Stimulated activated CD8-positive, alpha-beta memory T cell treated with anti-CD3 and anti-CD28 coated beads, Interleukin-4, amount 100 ng/mL, for 1 hour (primary cell): ENCODE measurements at places on chromosomes 5 and 9.

DNA sequence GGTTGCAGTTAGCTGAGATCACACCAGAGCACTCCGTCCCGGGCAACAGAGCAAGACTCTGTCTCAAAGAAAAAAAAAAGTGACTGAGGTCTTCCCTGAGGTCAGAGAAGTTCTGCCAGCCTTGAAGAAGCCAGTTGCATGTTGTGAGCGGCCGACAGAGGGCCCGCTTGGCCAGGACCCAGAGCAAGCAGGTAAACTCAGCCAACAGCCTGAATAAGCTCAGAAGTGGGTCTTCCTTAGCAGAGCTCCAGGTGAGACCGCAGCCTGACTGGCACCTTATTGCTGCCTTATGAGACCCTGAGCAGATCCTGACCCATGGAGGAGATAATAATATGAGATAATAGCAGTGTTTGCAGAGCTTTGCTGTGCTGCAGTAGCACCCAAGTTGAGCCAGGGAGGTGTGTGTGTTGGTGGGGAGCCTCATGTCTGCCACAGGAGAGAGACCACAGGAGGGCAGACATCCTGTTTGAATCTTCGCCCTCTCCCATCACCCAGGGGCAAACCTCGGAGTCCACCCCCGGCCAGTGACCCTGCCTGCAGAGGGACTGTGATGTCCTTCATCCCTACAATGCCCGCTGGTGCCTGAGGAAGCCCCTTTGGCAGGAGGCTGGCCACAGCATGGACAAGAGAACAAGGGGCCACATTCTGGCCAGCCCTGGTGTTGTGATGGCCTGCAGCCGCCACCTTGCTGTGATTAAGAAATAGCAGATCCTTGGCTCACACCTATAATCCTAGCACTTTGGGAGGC is 10.8 kb upstream of the BARX1 start:
- no peak for DNase-seq

GRCh38 chr5:146623666-146624065 is 107.7 kb upstream of the GPR151 start:
- DNase-seq = no peak

GRCh38 chr5:60651872-60652620 is 47.9 kb downstream of the DEPDC1B start:
- no peak for DNase-seq

GRCh38 chr5:150318613-150319483 is 16.1 kb upstream of the ARSI start:
- DNase-seq = no peak

DNA sequence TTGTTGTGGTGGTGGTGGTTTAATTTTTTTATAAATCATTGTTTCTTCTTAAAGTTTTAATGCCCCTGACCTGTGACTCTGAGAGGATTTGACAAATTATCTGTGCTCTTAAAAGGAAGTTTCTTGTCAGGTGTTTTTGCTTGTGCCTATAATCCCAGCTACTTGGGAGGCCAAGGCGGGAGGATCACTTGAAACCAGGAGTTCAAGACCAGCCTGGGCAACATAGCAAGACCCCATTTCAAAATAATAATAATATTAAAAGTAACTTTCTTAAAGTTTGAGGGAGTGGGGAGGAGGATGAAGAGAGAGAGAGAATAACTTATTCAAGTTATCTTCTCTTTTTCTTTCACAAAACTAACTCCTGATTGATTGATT is 12.2 kb upstream of the ERMP1 start:
- no peak for DNase-seq

DNA sequence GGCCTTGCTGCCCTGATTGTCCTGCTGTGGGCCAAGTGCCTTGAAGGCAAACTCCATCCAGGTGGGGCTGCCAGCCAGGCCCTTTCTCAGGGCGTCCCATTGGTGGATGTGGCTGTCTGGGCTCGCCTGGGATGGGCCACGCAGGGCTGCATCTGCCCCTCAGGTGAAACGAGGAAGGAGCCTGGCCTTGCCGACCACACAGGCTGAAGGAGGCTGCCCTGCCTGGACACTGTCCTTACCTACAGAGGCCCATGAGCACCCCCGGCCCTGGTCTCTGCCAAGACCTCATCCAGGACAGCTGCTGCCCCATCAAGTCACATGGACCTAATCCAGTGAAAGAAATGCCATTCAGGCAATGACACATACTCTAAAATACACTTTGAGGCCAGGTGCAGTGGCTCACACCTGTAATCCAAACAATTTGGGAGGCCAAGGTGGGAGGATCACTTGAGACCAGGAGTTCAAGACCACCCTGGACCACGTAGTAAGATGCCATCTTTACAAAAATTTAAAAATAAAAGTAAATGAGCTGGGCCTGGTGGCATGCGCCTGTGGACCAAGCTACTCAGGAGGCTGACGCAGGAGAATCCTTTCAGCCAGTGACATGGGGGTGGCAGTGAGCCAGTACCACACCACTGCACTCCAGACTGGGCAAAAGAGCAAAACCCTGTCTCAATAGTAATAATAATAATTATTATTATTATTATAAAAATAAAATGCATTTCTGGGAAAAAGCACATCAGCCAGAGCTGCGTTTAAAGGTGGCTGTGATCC is 33.9 kb downstream of the PNPLA7 start:
- no peak for DNase-seq

- DNase-seq = no peak
Observed at GRCh38 chr9:124541824-124542223, 34.6 kb upstream of the NR5A1 start.

GRCh38 chr5:52560366-52560765 is 227.3 kb upstream of the ITGA1 start:
- no peak for DNase-seq
